ENCODE measurements at places on chromosomes 6 and 20.

GRCh38 chr6:161204866-161205557 is 68.8 kb downstream of the AGPAT4 start:
- no peak for DNase-seq

DNA sequence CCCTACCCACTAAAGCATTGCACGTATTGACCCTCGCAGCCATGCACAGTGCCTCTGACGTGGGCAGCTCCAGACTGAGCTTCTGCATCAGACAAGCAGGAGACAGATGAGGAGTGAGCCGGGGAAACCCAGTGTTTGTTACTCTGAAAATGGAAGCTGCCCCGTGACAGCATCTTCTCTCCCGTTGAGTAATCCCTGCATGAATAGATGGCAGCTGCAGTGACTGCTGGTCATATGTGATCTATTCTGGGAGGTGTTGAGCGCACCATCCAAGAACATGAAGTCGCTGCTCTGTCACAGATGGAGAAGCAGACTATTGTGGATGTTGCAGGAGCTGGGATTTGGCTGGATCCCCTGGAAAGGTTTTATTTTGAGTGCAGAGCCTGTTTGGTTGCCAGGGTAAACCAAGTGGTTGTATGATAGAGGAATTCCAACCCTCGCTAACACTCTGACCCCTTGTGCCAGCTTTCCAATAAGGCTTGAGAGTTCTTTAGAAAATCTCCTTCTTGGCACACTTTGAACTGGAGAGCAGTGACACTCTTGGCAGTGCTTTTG is 242.2 kb downstream of the NRN1 start:
- no peak for DNase-seq

DNA sequence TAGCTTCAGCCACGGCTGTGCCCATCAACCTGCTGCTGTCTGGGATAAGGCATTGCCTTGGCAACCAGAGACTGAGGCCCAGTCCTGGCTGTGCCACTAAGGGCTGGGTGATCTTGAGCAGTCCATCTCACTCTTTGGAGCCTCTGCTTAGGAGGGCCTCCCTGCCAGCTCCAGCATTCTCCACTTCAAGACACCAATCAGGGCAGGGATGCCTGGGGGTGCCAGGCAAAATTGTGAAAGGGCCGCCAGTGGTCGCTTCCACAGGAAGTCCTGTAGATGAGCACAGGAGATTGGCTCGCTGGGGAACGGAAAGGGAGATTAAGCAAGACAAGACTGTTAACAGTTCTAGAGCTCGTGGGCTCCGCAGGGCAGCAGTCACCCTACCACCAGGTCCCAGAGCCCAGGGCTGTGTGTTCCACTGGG is at the start of gene RAB44:
RAB44 (plus strand) TSS at position 346 of the 423 bp plus-strand sequence. CDS start 6,410 bp downstream, outside the sequence.
- DNase-seq, result no peak

DNA sequence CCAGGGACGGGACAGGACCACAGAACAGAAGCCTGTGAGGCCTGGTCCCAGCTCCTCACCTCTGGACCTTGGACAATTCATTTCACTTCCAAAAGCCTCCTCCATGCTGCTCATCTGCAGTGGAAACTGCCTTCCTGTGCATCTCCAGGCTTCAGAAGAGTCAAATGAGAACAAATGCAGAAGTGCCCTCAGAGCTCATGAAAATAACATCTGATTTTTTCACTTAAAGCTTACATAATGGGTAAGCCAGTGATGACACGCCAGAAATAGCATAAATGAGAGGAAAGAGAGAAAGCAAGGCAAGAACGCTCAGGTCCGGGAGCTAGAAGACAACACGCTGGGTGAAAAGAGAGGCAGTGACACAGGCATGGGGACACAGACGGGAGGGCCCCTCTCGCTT is 7.9 kb downstream of the CNKSR3 start:
- no peak for DNase-seq

DNA sequence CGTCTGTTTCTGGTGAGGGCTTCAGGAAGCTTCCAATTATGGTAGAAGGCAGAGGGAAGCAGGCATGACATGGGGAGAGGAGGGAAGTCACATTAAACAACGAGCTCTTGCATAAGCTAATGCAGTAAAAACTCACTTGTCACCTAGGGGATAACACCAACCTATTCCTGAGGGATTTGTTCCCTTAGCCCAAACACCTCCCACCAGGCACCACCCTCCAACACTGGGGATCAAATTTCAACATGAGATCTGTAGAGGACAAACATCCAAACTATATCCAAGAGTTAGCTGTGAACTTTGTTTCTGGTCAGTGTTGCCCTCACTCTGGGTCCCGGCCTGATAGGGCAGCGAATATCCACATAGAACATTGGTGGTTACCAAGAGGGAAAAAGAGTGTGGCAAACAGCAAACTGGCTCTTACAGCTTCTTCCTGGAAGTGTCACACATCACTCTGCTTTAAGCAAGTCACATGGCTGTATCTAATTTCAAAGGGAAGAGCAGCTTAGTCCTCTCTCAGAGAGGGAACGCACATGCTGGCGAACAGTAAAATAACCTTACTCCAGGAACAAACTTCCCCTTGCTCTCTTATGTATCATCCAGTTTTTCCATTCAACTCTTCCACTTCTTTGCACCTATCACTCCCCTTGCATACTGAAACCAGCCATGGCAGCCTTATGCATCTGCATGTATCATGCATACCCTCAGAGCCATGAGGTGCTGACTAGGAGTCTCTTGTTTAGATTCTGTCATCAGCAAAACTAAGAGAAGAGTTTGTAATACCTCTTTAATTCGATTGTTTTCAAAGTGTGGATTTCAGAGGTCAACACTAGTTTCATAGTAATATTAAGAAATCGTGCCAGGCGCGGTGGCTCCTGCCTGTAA is 4.8 kb upstream of the MOCS1 start:
- no peak for DNase-seq

- DNase-seq, result no peak
Measured at GRCh38 chr6:157106487-157106886, 216.8 kb downstream of the TMEM242 start.

All from T follicular helper cell (primary cell).